ENCODE measurements at places on chromosomes 12 and 14. TPM values are rescaled to one million over a fixed set of nuclear protein-coding genes. Genes with fewer than 3 reads are reported as not detected.

GRCh38 chr12:49763006-49763591 lies 21.7 kb downstream of the TMBIM6 start:
- DNase-seq, result peak; percentile 31

- DNase-seq, result no peak
These were observed 16.5 kb upstream of the GABARAPL1 start for GRCh38 chr12:10196210-10196609.

DNA sequence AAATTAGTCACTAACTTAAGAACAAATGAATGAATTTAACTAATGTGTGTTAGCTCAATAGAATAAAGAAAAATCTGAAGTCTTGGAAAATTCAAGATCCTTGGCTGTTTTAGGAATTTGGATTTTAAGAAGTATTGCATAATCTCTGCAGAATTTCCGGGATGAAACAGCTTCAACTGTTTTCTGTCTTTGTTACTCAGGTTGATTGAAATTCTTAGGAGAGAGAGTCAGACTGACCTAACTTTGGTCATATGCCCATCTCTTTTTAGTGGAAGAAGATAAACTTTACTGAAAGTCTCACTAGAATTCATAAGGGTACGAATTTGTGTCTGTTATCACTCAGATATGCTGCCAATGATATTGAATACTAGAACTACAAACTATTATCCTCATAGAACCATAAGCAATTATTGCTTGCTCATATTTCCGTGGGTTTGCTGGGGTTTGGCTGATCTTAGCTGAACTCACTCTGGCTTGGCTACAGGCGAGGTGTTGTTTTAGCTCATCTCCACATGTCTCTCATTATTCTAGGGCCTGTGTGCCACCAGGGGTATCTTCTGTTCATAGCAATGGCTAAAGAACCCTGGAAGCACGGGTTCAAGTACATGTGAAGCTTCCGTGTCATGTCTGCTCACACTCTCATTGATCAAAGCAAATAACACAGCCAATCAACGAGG lies 257.4 kb upstream of the NOVA1 start:
- DNase-seq, result no peak

Gene ACAD10
- polyA plus RNA-seq, result 31.8 TPM

Gene KRT71
- not detected for polyA plus RNA-seq

Measured in renal pelvis (tissue), 12 donors.